ENCODE measurements at places on chromosomes 7 and 10. TPM values are rescaled to one million over a fixed set of nuclear protein-coding genes. Genes with fewer than 3 reads are reported as not detected.

Gene CUZD1
- 3.3 TPM for total RNA-seq

Gene WNT8B
- not detected for total RNA-seq

Gene PWWP2B
- total RNA-seq: 0.57 TPM

Gene NEUROD6
- total RNA-seq: not detected

Gene AHR
- not detected for total RNA-seq

Gene PRKAR2B
- total RNA-seq: 12.3 TPM

Gene NPSR1
- not detected for total RNA-seq

Gene GRK5
- 4.7 TPM for total RNA-seq

Gene FXYD4
- not detected for total RNA-seq

Gene AASS
- 50.4 TPM for total RNA-seq
